Activated naive CD8-positive, alpha-beta T cell treated with anti-CD3 and anti-CD28 coated beads for 36 hours (primary cell): ENCODE measurements at places on chromosomes 6 and 20. TPM values are rescaled to one million over a fixed set of nuclear protein-coding genes. Genes with fewer than 3 reads are reported as not detected.

TFAP2B gene
- total RNA-seq: not detected

DNA sequence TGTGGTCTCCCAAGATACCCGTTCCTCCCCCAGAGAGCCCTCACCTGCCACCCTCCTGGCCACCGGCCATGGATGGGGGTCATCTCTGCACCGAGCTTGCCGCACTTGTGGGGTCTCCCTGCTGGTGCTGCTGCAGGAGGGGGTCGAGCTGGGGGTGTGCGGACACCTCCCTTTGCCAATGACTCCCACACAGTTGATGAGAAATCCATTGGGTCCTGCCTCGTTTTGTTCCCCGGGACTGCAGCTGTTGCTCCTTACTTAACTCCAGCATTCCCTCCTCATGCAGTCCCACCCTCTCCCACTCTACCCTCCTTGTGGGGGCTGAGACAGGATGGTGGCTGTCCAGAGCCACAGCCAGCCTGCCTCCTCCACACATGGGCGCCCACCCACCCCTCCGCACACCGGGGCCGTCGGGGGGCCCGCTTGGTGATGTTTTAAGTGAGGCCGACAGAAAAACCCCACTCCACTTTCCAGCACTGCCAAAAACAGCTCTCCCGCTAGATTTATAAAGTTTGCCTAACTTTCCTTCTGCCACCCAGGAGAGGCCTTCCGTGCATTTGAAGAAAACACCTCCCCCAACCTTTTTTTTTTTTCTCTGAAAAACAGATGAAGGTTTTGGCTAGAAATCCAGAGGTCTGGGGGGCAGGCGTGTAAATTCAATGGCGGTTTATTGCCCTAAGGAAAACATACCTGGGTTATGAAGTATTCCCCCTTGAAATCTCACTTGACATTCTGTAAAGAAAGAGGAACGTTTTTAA is 53.5 kb upstream of the APCDD1L start:
- DNase-seq: no peak

DNA sequence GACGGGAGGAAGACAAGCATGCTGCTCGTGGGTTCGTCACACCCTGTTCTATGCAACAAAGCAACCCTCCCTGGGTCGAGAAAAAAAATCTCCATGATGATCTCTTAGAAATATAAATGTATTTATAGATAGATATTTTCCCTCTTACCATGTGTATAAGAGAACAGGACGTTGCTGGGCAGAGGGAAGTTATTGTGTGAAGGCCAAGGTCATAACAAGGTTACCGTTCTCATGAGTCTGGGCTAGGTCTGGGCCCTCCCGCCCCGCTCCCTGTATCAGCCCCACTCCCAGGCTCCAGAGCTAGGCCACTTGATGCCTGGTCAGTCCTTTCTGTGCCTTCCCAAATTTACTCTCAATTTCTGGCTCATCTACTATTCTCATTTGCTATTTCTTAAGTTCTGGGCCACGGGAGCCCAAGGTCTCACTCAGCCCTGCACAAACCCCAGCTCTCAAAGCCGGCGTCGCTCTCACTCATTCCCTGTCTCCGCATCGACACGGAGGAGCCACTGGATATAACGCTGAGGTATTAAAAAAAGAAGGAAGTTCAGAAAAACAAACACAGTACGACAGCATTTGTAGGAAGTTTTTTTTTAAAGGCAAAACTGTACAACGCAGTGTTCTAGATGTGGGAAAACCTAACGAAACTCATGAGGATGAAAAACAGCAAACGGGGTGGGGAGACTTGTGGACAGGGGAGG is 96.8 kb downstream of the PSMG4 start:
- DNase-seq: no peak

DNA sequence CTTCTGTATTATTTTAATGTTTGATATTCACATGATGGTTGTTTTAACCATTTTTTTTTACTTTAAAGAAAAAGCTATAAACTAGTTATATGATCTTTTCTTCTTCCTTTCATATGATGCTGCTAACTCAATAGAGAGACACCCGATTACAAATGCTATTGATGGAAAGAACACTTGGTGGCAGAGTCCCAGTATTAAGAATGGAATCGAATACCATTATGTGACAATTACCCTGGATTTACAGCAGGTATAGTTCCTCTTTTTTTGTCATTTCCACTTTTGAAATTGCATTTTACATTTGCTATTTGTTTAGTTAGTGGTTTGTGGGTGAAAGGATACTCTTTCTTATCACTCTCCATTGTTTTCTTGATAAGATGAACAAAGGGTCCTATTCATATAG is 176.7 kb downstream of the LAMA2 start:
- DNase-seq: no peak
